ENCODE measurements at places on chromosomes 16 and 17. TPM values are rescaled to one million over a fixed set of nuclear protein-coding genes. Genes with fewer than 3 reads are reported as not detected.

MFAP4 gene
- 27.8 TPM for total RNA-seq

ITGB4 gene
- 382 TPM for total RNA-seq

KRT39 gene
- total RNA-seq, result 13.3 TPM

MT4 gene
- total RNA-seq, result 113 TPM

KRT33A gene
- total RNA-seq, result 4.2 TPM

FAM171A2 gene
- total RNA-seq, result 1.2 TPM

MT1B gene
- not detected for total RNA-seq

CD300LB gene
- total RNA-seq, result not detected

C17orf50 gene
- total RNA-seq, result not detected

KRTAP4-4 gene
- total RNA-seq, result 24.6 TPM

CBX2 gene
- total RNA-seq, result 5.6 TPM

NHERF2 gene
- 13.8 TPM for total RNA-seq

HBQ1 gene
- total RNA-seq, result not detected

KLHL10 gene
- not detected for total RNA-seq

HBA1 gene
- 265 TPM for total RNA-seq

NUPR1 gene
- total RNA-seq, result 35.5 TPM

TNFRSF13B gene
- 3.8 TPM for total RNA-seq

VMP1 gene
- 91.8 TPM for total RNA-seq

CETP gene
- total RNA-seq, result 1.7 TPM

KRTAP4-3 gene
- total RNA-seq, result 35.4 TPM

SLC25A39 gene
- 106 TPM for total RNA-seq

ADCY7 gene
- 17.3 TPM for total RNA-seq

MIS12 gene
- total RNA-seq, result 7.9 TPM

SKAP1 gene
- total RNA-seq, result 1.0 TPM

VASN gene
- 23.3 TPM for total RNA-seq

KRTAP2-1 gene
- 20.1 TPM for total RNA-seq

MGAT5B gene
- total RNA-seq, result not detected

TBCD gene
- total RNA-seq, result 84.1 TPM

GCGR gene
- 0.52 TPM for total RNA-seq

RRAD gene
- 1.5 TPM for total RNA-seq

STAC2 gene
- total RNA-seq, result 16.5 TPM

RHBDL3 gene
- not detected for total RNA-seq

OMG gene
- total RNA-seq, result not detected

CLDN6 gene
- not detected for total RNA-seq

PNMT gene
- 1.4 TPM for total RNA-seq

MAF gene
- 83.6 TPM for total RNA-seq

KIF22 gene
- 57.6 TPM for total RNA-seq

FOXF1 gene
- total RNA-seq, result 0.59 TPM

TEX14 gene
- total RNA-seq, result 0.32 TPM

LDHD gene
- total RNA-seq, result 10.7 TPM

SPSB3 gene
- 164 TPM for total RNA-seq

KPNA2 gene
- total RNA-seq, result 23.8 TPM

Data from suprapubic skin (tissue), 4 donors.